ENCODE measurements at places on chromosomes 3 and 15.

- no peak for DNase-seq
Observed at GRCh38 chr15:66065325-66065724, 188.2 kb downstream of the MEGF11 start.

GRCh38 chr3:186454881-186455703 is 89.1 kb downstream of the CRYGS start:
- DNase-seq, result no peak

DNA sequence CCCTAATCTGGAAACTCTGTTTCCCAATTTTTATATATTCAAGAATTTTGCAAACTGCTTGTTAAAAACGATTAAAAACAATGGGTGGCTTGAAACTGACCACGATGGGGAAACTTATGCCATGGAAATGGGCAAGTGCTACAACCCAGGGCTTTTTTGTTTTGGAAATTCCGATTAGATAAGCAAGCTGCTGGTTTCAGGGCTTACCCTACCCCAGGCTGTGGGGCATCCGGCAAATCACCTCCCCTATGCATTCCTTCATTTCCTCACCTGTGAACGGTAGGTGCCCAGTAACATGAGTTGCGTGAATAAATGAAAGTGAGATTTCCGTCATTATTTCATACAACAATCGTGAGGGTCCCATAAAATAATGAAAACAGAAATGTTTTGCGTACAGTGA is 34.3 kb downstream of the ST6GAL1 start:
- DNase-seq, result no peak

GRCh38 chr3:152516216-152516615 is 247.5 kb downstream of the MBNL1 start:
- no peak for DNase-seq
